H1 (cell line): ENCODE measurements at places on chromosomes 1 and 21.
A peak's percentile ranks its signal among the peaks of the same experiment; 100 is the strongest.

DNA sequence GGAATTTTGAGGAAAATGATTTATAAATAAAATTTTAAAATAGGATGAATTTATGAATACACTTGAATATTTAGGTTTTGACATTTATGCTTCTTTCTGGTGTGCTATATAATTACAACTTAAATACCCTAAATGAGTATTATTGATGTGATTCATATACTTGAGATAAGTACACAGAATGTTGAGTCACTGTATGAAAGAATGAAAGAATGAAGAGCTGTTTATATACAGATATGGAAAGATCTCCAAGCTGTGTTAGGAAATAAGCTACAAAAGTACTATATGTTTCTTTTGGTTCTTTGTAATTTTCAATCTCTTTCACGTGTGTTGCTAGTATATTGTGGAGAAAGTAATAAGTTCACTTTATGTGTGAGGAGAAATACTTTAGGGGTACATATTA is 147.2 kb downstream of the RASAL2 start:
- no peak overlapping the region for H3K4me3 ChIP-seq
- H3K36me3 ChIP-seq, result no peaks in the 10 kb centered on the region
- DNase-seq, result no peak
- no peaks in the 10 kb centered on the region for H3K4me1 ChIP-seq
- no peak overlapping the region for H3K27ac ChIP-seq

DNA sequence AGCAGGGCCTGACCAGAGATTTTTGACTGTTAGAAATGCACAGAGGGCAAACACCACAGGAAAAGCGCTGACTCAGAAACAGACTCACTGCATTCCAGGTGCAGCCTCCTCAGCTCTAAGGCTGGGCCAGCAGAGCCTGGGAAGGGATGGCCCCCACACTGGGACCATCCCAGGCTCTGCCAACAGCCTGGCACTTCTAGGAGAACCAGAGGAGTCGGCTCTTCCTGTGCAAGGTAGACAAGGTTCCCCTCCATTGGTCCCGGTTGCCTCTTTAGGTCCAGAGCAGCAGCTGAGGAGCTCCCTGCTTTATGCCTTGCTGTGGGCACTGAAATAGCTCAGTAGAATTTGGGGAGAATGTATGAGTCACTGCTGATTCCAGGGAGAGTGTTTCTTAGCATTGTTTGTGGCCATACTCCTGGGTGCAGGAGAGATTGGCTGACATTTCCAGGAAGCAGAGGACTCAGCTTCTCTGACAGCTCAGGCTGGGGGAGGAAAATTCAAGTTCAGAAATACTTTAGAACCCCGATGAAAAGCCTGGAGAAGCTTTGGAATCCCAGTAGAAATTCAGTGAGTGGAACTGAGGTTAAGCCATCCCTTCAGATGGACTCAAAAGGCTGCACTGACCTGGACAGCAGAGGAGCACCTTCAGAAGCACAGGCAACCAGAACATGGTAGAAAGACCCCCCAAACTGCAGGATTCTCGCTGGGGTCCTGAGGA is 19.7 kb downstream of the PRAMEF1 start:
- DNase-seq, result no peak
- no peak overlapping the region for H3K4me3 ChIP-seq
- H3K27ac ChIP-seq, result no peak overlapping the region
- H3K27me3 ChIP-seq, result no peaks in the 10 kb centered on the region
- H3K4me1 ChIP-seq, result no peaks in the 10 kb centered on the region
- H3K36me3 ChIP-seq, result no peaks in the 10 kb centered on the region

GRCh38 chr1:83034851-83035250 is 964.1 kb downstream of the TTLL7 start:
- H3K4me3 ChIP-seq, result no peak overlapping the region
- no peak overlapping the region for H3K27ac ChIP-seq
- H3K4me1 ChIP-seq, result no peaks in the 10 kb centered on the region
- no peak for DNase-seq
- peaks cover 3% of the 10 kb centered on the region; the same call in 1 of the 2 replicates for H3K36me3 ChIP-seq

GRCh38 chr21:24895885-24896734 is 711.2 kb downstream of the MRPL39 start:
- peak; percentile 48 for DNase-seq
- H3K27me3 ChIP-seq, result no peaks in the 10 kb centered on the region
- no peaks in the 10 kb centered on the region for H3K4me1 ChIP-seq

- H3K4me1 ChIP-seq, result no peaks in the 10 kb centered on the region; the same call in 1 of the 2 replicates
- no peak overlapping the region for H3K27ac ChIP-seq
- no peak for DNase-seq
These were observed 70.1 kb upstream of the EFHD2 start for GRCh38 chr1:15339570-15339969.
